ENCODE measurements at places on chromosomes 6 and 20.

DNA sequence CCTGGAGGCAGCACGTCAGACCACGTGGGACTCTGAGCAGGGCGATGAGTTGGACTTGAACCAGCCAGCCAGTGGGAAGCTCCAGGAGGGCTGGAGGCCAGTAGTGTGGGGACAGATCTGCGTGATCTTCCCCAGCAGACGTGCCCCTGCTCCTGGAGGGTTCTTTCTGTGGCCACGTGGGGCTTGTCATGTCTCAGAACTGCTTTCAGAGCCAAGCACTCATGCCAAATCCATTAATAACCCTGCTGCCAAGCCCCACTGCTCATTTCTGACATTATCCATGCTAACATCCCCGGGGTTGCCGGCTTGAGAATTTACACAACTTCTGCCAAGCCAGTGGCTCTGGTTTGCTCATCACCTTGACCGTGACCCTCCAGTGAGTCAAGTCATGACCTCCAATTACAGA is 38.3 kb downstream of the SIRPA start:
- no peak for DNase-seq

- no peak for DNase-seq
Measured at GRCh38 chr6:118147511-118147910, 240.4 kb downstream of the SLC35F1 start.

GRCh38 chr6:156497618-156498017 is 279.6 kb upstream of the ARID1B start:
- DNase-seq, result no peak

- no peak for DNase-seq
Measured at GRCh38 chr6:26071135-26071534, 16.1 kb upstream of the HFE start.

GRCh38 chr6:2166717-2167116 is 78.7 kb downstream of the GMDS start:
- no peak for DNase-seq

GRCh38 chr6:130288065-130288464 is 65.3 kb upstream of the SAMD3 start:
- no peak for DNase-seq

DNA sequence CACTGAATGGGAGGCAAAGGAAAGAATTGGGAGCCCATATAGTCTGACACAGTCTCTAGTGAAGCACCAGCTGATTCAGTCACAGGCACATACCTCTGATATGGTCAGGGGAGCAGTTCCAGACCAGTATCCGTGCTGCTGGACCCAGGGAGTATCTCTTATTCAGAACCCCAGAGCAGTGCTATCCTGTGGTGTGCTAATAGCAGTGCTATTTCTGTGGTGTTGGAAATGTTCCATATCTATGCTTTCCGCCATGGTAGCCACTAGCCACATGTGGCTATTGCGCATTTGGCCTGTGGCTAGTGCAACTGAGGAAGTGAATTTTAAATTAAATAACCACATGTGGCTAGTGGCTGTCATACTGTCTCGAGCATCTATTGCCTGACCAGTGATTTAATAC is 11.0 kb downstream of the SCUBE3 start:
- no peak for DNase-seq

DNA sequence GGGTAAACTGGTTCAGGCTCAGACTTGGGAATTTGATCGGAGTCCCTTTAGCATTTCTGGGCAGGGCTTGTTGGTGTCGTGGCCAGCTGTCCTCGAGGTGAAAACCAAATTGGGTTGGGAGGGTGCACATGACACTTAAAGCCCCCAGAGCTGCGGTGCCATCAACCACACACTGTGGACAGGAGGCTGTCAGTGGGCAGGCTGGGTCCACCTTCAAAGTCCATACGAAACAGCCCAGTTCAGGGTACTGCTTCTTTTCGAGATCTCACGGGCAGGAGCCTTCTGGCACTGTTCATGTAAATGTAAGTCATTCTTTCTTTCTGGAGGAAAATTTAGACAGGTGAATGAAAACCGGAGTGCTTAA is 7.0 kb downstream of the SYNJ2 start:
- DNase-seq, result no peak

DNA sequence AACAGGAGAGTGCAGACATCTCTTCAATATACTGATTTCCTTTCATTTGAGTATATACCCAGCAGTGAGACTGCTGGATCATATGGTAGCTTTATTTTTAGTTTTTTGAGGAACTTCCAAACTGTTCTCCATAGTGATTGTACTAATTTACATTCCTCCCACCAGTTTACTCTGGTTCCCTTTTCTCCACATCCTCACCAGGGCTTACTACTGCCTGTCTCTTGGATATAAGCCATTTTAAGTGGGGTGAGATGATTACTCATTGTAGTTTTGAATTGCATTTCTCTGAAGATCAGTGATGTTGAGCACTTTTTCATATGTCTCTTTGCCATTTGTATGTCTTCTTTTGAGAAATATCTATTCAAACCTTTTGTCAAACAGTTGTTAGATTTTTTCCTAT is 64.9 kb upstream of the HMGCLL1 start:
- no peak for DNase-seq

DNA sequence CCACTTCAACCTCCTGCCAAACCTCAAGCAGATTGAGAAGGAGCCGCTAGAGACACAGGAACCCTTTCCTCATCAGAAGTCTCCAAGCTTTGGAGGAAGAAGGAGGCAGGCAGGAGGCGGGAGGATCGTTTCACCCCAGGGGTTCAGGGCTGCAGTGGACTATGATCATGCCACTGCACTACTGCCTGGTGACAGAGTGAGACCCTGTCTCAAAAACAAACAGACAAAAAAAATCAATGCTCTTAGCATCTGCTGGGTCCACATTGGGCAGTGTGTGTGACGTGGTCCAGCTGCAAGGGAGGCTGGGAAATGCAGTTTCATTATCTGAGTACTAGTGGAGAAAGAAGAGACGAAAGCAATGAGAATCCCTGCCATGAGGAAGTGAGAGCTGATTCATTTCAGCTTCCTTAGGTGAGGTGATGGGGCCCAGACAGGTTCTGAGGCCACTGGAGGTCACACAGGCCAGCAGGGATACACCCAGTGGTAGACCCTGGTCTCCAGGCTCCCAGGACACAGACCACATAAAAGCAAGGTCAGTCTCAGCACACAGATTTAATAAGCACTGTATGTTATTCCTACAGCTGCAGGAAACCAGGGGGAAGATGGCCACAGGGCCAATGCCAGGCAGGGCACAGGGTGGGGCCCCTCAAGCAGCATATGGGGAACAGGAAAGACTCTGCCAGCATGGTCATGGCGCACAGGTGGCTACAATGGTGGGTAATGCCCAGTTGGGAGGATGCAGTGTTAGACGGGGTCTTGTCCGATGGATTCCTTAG is 4.3 kb downstream of the GFRA4 start:
- DNase-seq, result peak; percentile 81

DNA sequence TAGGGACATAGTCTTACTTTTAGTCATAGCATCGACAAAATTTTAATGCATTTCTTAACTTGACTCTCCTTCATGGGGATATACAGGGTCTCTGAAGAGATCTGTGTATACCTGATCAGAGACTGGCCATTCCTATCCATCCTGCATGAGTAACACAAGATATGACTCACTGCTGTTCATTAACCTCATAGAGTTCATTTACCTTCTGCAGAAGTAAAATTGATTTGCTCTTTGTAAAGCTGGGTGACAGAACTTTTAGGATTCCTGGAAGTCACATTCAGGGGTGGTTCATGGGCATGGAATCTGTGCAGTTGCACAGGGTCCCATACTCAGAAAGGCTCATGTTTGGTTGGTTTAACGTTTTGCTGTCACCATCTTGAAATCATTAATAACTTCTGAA is 53.2 kb downstream of the PDE7B start:
- DNase-seq, result no peak

DNA sequence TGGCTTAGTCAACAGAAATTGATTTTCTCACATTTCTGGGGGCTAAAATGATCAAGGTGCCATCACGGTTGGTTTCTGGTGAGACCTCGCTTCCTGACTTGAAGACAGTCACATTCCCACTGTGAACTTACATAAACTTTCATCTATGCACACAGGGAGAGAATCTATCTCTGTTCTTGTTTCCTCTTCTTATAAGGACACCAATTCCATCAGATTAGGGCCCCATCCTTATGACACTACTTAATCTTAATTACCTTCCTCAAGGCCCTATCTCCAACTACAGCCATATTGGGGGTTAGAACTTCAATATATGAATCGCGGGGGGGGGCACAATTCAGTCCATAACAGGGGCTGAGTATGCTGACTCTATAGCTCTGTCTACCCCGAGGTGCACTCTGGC is 10.6 kb upstream of the SCGN start:
- no peak for DNase-seq

- DNase-seq, result peak; percentile 39
Measured at GRCh38 chr6:46044881-46045617, 29.4 kb upstream of the CLIC5 start.

DNA sequence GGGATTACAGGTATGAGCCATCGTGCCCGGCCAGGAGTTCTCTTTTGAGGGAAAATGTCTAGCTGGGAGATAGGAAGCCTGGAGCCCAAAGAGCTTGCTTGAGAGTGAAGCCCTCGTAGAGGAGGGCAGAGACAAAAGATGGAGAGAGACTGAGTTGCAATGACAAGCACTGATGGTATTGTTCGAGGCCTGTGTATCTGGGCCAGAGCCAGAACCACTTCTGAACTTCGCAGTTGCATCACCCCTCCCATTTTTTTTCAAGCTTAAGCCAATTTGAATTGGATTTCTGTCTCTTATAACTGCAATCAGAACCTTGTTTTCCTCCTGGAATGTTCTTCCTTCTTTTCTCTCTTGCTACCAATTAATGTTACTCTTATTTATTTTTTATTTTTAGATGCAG is 83.1 kb downstream of the KCNB1 start:
- DNase-seq, result no peak

DNA sequence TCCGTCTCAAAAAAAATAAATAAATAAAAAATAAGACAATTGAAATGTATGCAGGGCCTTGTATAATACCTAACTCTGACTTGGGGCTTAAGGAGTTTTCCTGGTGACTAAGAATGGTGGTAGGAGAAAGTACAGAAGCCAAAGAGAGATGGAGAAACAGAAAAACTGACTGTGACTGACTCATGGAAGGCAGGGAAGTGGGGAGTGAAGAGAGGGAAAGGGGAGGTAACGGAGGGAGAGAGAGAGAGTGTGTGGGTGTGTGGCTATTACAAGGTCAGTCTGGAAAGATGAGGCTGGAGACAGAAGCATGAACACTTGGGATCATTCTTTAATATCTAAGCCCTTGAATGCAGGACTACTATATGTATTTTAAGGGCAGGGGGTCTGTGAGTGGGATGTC is 38.5 kb downstream of the SNRNP48 start:
- no peak for DNase-seq

GRCh38 chr20:8018958-8019245 is 659 bp downstream of the TMX4 start:
- DNase-seq, result peak; percentile 76

GRCh38 chr20:43716123-43716522 is 10.7 kb downstream of the GTSF1L start:
- no peak for DNase-seq

- no peak for DNase-seq
Measured at GRCh38 chr6:85006362-85006761, 242.0 kb upstream of the TBX18 start.
